ENCODE measurements at places on chromosomes 1 and 21. TPM values are rescaled to one million over a fixed set of nuclear protein-coding genes. Genes with fewer than 3 reads are reported as not detected.

GRCh38 chr1:15700508-15700907, 16.4 kb downstream of the PLEKHM2 start:
- DNase-seq, result no peak

- DNase-seq, result no peak
Observed at GRCh38 chr21:41780337-41781049, 13.6 kb upstream of the RIPK4 start.

The FHAD1 gene
- polyA plus RNA-seq, result not detected

DNA sequence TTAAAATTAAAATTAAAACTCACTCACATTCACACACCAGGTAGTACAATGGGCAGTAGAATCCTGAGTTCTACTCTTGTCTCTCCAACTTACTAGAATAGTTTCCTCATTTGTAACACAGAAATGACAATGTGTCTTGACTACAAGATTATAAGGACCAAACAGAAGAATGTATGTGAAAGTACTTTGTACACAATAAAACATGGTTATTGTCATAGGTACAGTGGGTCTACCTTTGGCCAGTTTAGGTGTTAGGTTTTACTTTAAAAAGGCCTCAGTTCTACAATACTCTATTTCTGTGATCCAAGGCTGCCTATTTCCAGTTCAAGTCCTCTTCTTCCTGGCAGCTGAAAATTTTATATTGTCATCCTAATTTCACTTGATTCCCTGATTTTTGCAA, 50.2 kb downstream of the LUZP1 start:
- DNase-seq, result no peak

DNA sequence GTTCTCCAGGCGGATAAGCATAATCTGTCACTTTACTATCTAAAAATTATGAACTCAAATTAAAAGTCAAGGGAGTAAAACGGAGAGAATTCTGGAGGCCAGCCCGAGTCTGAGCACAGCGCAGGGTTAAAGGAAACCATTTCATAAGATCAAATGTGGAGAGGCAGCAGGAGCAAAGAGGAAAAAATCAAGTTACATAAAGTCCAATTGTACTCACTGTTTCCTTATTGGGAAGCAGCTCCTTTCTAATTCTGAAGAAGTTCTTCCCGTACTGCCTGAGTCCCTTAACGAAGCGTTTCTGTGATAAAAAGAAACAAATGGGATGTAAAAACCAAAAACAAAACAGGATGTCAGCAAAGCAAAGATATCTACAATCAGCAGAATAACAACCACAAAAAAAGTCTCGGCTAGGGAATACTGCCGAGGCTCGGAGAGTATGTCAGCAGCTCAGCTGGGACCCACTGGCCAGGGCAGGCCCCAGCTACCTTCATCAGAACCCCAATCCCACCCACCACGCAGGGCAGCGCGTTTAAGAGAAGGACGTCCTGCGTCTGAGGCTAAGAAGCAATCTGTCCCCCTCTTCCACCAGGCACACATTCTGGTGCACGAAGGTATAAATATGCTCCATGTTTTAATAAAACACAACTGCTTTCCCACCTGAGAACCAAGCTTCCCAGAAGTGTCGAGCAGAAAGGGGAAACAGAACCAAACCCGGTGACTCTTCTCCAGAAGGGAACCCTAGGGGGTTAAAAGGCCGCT, 104.8 kb downstream of the SLC45A1 start:
- DNase-seq, result no peak

- DNase-seq, result peak; percentile 48
Observed at GRCh38 chr1:228457396-228458176, 29.6 kb upstream of the RNF187 start.

The AP4B1 gene
- polyA plus RNA-seq, result 24.6 TPM

The CFAP74 gene
- polyA plus RNA-seq, result not detected

DNA sequence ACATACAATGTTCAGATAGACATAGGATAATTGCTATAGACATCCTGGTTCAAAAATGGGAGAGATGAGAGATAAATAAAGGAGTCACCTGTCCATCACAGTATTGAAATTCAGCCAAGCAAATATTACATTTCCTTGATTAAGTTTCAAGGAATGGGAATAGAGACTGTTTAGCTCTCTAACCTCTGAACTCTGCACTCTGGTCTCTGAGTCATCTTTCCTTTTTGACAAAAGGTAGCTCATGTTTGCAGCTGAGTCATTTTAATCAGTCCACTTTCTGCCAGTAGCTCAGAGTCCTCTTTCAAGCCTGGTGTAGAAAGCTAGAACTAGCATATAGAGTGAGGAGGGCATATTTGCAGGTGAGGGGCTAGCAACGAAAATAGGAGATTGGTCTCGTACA, 51.4 kb upstream of the GJA8 start:
- DNase-seq, result no peak

The CLCA2 gene
- polyA plus RNA-seq, result not detected

- no peak for DNase-seq
Observed at GRCh38 chr1:220226752-220227151, 45.5 kb downstream of the RAB3GAP2 start.

GRCh38 chr21:38444691-38445090, 53.6 kb downstream of the ERG start:
- DNase-seq, result no peak

GRCh38 chr1:81424061-81424460, 376.7 kb upstream of the ADGRL2 start:
- no peak for DNase-seq

- DNase-seq, result no peak
Observed at GRCh38 chr1:107264007-107264406, 123.2 kb downstream of the NTNG1 start.

- no peak for DNase-seq
Observed at GRCh38 chr1:41789661-41790330, 128.9 kb downstream of the HIVEP3 start.

DNA sequence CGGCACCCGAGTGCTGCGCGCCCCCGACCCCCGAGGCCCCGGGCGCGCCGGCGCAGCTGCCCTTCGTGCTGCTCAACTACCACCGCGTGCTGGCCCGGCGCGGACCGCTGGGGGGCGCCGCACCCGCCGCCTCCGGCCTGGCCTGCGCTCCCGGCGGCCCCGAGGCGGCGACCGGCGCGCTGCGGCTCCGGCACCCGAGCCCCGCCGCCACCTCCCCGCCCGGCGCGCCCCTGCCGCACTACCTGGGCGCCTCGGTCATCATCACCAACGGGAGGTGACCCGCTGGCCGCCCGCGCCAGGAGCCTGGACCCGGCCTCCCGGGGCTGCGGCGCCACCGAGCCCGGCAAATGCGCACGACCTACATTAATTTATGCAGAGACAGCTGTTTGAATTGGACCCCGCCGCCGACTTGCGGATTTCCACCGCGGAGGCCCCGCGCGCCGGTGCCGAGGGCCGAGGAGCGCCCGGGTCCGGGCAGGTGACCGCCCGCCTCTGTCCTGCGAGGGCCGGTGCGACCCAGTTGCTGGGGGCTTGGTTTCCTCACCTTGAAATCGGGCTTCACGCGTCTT, 49.0 kb downstream of the SIM2 start:
- no peak for DNase-seq

The RNU11 gene
- not detected for polyA plus RNA-seq

DNA sequence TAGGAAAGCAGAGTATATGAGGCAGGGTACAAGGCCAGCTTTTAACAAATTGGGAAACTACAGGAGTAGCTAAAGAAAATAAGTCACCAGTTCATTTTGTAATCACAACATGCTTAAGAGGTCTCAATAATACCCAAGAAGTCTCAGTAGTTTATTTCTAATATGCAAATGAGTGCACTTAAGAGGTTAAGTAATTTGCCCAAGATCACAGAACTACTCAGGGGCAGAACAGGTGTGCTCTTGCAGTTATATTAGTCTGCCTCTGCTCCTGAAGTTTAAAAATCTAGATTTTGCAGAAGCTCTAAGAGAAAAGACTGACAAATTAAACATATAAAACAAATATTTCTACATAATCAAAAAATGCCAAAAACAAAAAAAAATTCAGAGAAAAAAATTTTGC, 6.9 kb downstream of the EPS15 start:
- DNase-seq, result no peak

The NLRP3 gene
- 0.17 TPM for polyA plus RNA-seq

- DNase-seq, result no peak
Observed at GRCh38 chr1:44294588-44295007, 60.5 kb downstream of the ERI3 start.

DNA sequence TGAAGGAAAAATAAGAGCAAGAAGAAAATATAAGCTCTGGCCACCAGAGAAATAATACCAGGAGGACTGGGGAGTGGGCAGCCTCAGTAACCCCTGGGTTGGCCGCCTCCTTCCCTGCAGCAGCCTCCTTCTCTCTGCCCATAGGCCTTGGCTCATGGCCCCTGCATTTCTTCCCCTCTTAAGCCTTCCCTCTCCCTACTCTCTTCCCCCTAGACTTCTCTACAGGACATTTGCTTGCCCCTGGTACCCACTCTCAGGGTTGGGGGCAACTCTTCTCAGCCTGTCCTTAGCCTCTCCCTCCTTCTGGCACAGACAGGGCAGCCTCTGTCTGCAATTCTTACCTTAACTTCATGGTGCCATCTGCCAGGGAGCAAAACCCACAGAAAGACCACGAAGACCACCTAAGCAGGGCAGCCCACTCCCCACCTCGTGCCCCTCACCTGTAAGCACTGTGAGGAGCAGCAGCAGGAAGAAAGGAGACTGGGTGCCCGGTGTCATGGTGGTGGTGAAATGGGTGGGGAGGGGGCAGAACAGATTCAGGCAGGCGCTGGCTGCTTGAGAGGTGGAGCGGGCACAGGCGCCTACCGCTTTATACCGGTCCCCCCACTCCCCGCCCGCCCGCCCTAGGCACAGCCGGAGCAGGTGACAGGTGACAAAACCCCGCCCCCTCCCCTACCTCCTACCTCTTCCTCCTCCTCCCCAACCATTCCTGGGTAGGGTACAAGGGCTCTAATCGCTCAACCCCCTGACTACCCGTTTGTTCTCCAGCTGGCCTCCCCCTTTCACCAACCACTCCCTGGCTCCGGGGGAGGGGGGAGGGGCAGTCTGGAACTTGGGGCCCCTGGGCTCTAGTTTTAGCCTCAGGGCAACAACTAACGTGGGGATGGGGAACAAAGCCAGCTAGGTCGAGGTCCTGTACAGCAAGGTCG, 15.1 kb downstream of the THBS3 start:
- no peak for DNase-seq

All from naive B cell (primary cell).